Stimulated activated CD4-positive, alpha-beta T cell treated with anti-CD3 and anti-CD28 coated beads, Interleukin-1b, Interleukin-23, amount 100 ng/mL, for 48 hours (primary cell): ENCODE measurements at places on chromosomes 16 and 17.

- no peak for DNase-seq
Observed at GRCh38 chr16:80122115-80122514, 418.7 kb upstream of the DYNLRB2 start.

DNA sequence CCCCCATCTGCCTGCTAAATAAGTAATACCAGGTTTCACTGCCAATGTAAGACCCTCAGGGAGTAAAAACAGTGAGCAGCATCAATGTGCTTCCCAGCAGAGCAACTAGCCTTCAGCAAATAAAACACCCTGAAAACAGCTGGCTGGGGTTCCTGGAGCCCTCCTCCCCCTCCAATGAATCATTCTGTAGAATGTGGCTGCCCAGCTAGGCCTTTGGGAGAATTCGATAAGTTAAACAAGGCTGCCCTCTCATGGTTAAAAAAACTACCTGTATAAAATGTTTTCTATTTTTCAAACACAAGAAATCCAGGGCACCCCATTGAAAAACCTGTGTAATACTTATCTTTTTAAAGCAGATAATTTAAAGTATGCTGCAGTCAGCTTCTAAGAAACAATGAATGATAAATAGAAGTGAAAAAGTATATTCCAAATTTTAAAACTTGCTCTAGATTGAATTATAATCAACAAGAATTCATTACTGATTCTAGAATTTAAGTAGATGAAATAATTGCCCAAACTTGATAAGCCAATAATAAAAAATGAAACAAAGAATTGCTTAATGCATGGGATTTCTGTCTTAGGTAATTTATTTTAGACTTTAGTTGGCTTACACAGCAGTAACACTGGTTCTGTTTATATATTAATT, 9.4 kb upstream of the TOM1L1 start:
- no peak for DNase-seq

DNA sequence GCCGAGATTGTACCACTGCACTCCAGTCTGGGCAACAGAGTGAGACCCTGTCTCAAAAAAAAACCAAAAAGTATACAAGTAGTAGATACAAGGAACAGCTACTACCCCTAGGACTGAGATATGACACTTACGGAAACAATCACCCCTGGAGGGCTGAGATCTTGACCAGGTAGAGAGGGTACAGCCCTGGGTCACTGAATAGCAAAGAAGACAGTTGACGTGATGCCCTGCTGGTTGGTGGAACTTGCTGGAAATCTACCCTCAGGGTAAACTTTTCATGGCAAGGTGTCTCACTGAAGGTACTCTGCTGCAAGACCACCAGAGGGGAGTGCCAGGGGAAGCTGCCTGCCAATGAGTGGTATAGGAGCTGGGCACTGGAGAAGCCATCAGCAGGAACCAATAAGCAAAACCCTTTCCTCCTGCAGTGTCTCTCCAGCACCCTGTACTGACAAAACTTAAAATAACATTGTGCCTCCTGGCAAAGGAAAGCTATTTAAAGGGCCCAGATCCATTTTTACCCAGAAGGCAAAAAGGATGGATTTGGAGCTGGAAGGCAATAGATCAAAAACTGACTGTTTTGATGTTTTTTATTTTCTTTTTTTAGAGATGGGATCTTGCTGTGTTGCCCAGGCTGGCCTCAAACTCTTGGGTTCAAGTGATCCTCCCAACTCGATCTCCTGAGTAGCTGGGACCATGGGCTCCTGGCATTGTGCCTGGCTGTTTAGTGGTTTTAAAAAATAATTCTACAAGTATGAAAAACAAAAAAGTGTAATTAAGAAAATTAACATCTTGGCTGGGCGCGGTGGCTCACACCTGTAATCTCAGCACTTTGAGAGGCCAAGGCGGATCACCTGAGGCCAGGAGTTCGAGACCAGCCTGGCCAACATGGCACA, 11.3 kb upstream of the PDXDC1 start:
- no peak for DNase-seq

GRCh38 chr17:5331506-5331905, 49.4 kb downstream of the RABEP1 start:
- DNase-seq = no peak

- DNase-seq = no peak
Observed at GRCh38 chr17:59372138-59372751, 40.8 kb downstream of the YPEL2 start.

- DNase-seq = no peak
Observed at GRCh38 chr16:12903407-12904328, 2.3 kb downstream of the SHISA9 start.

DNA sequence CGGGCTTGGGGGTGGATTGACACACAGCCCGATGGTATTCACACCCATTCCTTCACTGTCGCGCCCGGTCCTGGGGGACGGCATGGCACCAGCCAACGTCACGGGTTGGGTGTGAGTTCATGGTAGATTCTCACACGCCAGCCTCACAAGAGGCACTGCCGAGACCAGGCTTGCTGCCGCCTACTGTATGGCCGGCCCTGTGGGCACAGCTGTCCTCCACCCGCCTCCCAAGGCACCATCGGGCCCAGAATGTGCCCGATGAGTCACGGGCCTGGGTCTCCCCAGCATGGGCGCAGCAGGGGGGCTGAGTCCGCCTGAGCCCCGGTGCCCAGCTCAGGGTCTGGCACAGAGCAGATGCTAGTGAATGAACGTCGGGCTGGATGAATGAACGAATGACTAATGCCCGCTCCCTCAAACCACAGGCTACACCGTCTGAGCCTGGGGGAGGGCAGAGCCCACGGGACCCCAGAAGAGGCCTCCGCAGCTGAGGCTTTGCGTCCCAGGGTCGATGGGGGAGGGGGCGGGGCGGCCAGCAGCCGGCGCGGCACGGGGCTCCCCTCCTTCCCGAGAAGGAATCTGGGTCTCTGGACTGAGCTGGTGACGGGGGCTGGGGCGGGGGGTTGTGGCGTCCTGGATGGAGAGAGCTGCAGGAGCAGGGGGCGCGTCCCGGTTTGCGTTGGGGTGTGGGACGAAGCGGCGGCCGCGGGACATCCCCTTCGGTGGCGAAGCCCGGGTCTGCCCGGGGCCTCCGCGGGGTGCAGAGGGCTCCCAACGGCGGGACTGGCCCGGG, 829 bp downstream of the PITPNM3 start:
- peak; percentile 7 for DNase-seq

GRCh38 chr16:17377360-17378324, 93.1 kb downstream of the XYLT1 start:
- no peak for DNase-seq

DNA sequence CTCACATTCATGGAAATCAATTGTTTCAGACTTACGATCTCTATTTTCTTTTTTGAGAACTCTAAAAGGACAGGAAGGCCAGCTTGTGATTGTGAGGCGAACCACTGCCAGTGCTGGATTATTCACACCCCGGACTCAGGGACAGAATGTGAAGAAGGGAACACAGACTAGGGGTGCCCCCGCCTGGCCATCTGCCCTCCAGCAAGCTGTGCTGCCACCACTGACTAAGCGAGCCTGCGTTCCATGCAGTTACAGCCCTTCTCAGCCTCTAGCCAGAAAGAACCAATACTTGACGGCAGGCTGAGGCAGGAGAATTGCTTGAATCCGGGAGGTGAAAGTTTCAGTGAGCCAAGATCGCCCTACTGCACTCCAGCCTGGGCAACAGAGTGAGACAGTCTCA, 2.8 kb downstream of the HAGH start:
- DNase-seq = peak; percentile 23

DNA sequence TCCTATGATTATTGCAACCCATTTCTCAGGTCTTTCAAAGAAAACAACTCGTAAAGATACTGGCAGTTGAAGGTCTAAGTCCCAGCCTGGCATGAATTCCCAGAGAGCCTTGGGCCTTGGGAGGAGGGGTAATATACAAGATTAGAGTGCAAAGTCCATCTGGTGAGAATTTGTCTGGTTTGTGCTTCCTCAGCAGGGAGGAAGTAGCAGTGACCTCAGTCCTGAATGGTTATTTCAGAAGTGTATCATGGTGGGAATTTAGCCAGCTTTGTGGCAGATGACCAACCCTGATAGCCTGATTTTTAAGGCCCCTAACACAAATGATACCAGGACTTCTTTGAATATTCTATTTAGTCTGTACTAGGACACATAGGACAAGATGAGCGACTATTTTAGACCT, 151.2 kb upstream of the TBX2 start:
- no peak for DNase-seq

DNA sequence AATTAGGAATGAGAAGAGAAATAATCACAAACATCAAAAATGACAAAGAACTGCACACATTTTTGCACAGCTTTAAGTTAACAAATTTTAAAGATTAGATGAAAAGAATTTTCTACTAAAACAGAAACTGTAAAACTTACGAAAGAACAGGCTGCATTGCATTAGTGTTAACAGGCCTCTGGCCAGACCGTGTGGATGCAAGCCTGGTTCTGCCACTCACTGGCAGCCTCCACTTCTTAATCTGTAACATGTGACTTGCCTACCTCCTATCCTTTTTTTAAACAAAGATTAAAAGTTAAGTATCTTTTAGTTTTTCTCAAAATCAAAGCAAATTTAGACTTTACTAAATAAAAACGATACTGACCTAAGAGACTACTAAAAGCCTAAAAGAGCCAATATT, 37.5 kb downstream of the CREBBP start:
- DNase-seq = no peak

GRCh38 chr16:11498683-11499082, 88.0 kb downstream of the LITAF start:
- no peak for DNase-seq

DNA sequence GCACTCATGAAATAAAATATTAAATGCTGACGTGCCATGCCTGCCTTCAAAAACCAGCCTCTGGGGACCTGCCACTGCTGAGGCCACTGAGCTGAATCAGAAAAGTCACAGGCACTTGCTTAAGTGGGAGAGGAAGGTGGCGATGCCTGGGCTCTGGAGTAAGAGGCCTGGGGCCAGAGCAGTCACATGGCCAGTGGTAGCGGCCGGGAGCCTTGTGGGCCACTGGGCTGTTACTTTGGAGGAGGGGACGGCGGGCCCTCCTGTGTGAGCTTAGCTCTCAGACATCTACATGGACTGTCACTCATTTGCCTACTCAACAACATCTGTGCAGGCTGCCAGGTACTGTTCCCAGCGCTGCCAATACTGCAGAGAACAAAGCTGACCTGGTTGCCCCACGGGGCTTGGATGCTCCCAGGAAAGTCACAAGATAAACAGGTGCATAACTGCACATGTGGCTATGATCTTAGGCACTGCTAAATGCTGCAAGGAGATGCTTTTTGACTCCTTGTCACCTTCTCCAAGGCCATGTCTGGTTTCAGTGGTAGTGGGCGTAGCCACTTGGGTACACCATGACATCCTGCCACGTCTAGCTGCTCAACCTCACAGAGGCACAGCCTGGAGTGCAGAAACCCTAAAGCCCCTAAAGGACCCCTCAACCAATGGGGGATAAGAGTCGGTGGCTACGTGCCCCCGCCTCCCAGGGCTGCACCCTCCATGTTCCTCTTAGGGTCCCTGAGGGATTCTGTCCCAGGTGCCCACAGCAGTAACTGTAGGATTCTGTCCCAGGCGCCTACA, 11.6 kb downstream of the COTL1 start:
- DNase-seq = no peak
